ENCODE measurements at places on chromosomes 7 and 10.

DNA sequence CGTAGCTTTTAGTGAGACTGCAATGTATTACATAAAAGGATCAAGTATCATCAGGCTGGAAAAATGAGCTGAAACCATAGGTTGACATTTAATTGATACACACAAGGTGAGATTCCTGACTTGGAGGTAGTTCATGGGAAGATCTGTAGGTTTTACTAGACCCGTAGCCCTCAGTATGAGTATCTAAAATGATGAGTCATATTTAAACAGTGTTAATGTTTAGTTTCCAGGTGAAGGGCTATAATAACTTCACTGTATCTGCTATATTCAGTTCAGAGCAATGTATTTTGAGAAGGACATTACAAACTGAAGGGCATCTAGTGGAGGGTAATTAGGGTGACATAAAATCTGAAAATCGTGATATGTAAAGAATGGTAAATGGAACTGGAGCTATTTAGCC, 35.0 kb downstream of the ENTPD1 start:
- DNase-seq, result no peak

GRCh38 chr7:23075571-23075970, 30.0 kb upstream of the KLHL7 start:
- DNase-seq, result no peak

- no peak for DNase-seq
These were observed 188.1 kb upstream of the CELF2 start for GRCh38 chr10:10829576-10829975.

DNA sequence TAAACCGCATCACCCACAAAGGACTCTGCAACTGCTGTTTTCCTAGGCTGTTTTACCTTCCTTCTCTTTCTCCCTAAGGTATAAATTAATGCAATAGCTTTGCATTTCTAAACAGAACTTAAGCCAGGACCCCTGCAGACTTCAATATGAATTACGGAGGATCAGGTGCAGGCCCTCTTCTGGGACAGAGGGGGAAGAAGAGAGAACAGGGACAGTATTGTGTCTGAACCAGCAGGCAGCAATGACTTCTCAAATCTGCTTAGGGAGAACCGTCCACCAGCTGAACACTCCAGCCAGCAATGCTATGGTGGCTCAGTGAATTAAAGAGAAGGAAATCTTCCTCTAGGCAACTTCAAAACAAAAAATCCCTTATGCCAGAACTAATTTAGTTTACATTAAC, 35.7 kb downstream of the POLR3A start:
- DNase-seq, result no peak

DNA sequence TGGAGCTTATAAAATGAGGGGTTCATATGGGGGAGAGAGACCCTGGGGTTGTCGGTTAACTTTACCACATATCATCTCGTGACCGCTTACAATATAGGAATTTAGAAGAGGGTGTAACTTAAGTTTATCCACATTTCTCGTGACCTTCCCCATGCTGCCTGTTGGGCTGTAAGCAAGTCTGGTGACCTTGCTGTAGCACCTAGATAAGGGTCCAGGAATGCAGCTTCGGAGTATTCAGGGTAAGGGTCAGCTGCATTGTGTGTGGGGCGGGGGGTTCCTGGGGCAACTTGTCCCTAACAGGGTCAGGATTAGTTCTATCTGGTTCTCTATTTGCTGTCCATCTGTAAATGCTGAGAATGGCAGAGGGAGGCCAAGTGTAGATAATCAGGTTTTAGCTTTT, 1.3 kb upstream of the CHST3 start:
- no peak for DNase-seq

Measured in HFF-Myc (cell line).